ENCODE measurements at places on chromosomes 12 and 14.

DNA sequence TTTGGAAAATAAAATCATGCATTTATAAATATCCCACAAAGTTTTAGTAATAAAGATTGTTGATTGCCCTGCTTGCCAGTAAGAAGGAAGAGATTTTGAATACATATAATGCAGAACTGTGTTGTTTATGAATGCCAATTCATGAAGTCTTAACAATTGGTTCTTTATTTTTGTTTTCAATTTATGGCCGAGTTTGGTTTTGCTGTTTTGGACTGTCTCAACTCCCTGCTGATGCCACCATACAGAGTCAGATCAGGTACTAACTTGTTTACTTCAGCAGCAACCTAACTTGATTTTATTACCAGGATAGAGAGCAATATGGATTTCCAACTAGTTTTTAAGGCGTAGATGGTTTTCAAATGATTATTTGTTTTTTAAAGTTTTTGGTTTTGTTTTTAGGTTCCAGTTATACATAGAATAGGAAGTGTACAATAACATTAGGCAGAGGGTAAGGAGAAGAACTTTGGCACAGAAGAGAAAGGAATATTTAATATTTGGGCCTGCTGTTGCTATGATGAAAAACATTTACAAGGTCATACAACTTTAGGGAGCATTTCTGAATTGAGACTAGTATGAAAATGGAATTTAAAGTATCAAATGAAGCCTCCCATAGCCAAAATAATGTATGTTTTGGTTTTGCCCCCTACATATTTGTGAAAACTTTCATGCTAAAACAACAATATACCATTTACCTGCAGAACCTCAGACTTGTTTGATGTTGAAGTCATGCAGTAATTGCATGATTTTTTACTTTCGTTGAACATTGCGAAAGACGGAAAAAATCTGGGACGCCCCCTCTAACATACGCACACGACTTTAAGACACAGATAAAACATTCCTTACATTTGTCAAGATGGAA is 904 bp upstream of the FAM177A1 start:
- DNase-seq = no peak

DNA sequence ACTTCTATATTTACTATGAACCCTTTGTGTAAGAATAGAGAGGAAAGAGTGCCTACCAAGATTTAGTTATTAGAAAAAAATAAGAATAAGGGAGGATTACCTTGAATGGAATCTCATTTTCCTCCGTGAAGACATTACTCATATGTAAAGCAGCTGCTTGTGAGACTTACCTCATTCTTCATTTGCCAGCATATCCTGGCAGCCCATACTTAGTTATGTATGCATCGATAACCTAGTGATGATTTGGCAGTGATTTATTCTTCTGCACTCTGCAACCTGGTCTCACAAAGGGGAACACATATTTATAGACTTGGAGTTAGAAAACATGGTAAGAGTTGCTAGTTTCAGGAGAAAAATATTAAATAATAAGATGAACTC is 56.8 kb downstream of the LRFN5 start:
- no peak for DNase-seq

DNA sequence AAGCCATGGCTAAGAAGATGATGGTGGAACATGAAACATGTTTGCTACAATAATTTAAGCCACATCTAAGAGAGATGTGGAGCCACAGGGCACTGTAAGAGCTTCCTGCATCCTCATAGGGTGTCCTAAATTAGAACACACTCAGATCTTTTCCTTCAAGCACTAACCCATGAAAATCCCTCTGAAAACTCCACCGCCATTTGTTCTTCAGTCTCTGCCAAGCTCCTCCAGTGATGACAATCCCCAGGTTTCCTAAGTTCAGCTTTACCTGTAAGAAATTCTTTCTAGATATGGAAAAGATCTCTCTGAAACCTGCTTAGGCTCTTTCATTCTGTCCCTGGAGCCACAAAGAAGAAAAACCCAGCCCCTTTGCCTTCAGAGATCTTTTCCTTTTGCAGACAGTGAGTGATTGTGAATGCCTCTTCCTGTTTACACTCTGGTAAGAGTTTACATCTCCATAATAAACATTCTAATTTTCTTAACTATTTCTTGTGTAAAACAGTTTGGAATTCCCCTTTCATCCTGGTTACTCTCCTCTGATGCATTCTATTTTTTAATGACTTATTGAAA is 907.2 kb downstream of the VRK1 start:
- DNase-seq = no peak

DNA sequence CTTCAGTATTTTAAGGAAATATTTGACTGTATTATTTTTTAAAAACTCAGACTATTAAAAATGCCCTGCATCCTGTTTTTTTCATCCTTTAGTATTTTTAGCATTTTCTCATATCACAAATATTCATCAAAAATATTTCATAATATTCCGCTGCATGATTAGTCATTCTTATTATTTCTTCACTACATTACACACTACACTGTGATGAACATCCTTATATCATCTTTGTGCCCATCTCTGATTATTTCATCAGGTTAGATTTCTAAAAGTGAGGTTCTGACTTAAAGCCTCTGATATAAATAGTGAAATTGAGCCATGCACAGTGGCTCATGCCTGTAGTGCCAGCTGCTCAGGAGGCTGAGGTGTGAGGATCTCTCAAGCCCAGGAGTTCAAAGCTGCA is 8.1 kb downstream of the COCH start:
- DNase-seq = no peak

GRCh38 chr12:47983541-47984115 is 20.2 kb downstream of the TMEM106C start:
- DNase-seq = peak; percentile 27

DNA sequence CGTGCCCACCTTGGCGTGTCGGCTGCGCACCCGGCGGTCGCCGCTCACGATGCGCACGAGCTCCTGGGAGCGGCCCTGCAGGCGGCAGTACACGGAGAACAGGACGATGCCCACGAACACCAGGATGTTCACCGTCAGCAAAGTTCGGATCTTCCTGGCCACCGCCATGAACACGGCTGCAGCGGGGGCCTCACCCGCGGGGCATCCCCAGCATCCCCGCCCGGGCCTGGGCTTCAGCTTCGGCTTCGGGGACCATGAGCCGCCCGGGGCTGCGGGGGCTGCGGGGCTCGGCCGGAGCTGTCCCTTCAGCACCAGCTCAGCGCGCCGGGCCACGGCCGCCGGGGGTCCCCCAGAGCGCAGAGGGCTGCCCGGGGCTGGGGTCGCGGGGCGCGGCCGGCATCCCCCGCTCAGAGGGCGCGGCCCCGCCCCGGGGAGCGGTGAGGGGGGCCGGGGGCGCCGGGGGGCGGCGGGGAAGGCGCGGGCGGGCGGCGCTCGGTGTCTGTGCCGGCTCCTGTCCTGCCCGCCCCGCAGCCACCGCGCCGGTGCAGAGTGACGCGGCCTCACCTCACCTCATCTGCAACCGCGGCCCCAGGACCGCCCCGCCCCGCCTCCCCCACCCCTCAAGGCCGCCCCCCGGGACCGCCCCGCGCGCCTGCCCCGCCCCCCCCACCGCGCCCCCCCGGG is at the start of gene GALNT9:
GALNT9 (minus strand) TSS at position 554 of the 684 bp plus-strand sequence; CDS start at position 168, 386 bp downstream.
- DNase-seq = peak; percentile 38

GRCh38 chr12:67752226-67752732 is 103.7 kb downstream of the DYRK2 start:
- no peak for DNase-seq

GRCh38 chr14:105496831-105497591 is 6.0 kb downstream of the TEDC1 start:
- peak; percentile 31 for DNase-seq

- peak; percentile 57 for DNase-seq
Measured at GRCh38 chr14:61211476-61212255, 69.5 kb downstream of the TMEM30B start.

DNA sequence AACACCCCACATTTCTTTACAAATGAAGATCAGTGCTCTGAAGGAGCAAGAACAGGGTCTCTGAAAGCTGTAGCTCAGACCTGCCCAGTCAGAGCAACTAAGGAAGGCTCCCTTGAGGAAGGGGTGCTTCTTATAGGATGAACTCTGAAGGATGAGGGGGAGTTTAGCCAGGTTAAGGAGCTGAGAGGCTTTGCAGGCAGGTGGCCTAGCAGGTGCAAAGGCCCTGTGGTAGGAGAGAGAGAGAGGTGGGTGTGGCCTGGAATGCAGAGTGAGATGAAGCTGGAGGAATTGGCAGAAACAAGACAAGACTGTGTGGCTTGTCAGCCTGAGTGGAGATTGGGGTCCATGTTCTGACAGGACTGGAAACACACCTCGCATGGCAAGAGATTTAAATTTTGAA is 20.5 kb upstream of the FAM222A start:
- DNase-seq = no peak

DNA sequence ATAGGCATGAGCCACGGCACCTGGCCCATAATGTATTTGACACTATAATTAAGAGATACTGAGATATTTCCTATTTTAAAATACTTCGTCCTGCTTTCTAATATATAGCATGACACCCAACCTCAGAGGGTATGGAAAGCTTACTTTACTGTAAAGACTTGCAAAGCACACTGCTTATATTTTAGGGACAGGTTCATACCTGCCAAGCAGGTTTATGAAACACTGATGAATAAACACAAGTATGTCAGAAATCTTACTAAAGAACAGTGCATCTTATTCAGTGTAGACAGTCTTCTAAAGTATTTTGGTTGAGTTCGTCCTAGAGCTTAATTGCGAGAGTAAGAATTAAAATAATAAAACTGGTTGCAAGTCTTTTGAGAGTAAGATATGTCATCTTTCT is 65.4 kb downstream of the PPFIBP1 start:
- no peak for DNase-seq

- DNase-seq = no peak
Measured at GRCh38 chr14:74985028-74985310, 17.8 kb upstream of the EIF2B2 start.

- DNase-seq = no peak
Measured at GRCh38 chr14:76861574-76862255, 35.5 kb downstream of the LRRC74A start.

GRCh38 chr14:68695326-68695768 is 97.5 kb downstream of the ZFP36L1 start:
- peak; percentile 13 for DNase-seq

DNA sequence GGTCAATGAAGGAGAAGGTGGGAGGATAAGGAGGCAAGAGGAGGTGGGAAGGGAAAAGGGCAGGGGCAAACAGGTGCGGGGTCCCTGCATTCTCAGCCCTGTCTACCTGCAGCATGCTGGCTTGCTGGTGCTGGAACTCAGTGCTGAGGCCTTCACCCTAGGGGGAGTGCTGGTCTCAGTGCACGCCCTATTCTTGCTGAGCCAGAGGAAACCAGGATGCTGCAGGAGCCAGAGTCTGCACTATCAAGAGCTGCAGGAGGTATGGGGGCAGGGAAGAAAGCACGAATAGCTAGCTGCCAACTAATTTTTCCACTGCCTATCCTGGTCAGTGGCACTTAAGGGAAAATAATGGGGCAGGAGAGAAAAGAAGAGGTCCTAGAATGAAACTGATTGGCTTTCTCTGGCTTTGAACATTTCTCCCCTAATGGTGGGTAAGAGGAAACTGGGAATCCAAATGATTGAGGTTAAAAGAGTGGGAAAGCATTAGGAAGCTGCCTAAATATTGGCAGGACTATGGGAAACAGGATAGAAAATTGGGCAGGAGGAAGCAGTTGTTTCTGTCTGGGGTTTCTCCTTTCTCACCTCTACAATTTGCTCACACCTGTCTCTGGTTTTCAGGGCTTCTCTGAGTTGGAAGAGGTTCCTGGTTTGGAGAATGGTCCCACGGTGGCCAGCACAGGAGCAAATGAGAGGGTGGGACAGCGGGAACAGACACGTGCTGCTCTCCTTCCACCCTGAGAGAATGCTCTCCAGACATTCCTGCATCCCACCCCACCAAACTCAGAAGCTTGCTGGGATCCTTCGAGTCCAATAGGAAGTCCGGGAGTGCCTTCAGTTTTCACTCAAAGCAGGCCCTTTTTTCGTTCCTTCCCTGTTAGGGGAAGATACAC is 1.9 kb downstream of the TMEM253 start:
- DNase-seq = no peak

DNA sequence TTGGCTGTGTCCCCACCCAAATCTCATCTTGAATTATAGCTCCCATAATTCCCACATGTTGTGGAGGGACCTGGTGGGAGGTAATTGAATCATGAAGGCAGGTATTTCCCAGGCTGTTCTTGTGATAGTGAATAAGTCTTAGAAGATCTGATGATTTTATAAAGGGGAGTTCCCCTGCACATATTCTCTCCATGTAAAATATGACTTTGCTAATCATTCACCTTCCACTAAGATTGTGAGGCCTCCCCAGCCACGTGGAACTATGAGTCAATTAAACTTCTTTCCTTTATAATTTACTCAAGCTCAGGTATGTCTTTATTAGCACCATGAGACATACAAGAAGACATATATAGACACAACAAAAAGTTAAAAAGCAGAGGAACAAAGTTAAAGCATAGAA is 120.0 kb downstream of the CPNE8 start:
- no peak for DNase-seq

DNA sequence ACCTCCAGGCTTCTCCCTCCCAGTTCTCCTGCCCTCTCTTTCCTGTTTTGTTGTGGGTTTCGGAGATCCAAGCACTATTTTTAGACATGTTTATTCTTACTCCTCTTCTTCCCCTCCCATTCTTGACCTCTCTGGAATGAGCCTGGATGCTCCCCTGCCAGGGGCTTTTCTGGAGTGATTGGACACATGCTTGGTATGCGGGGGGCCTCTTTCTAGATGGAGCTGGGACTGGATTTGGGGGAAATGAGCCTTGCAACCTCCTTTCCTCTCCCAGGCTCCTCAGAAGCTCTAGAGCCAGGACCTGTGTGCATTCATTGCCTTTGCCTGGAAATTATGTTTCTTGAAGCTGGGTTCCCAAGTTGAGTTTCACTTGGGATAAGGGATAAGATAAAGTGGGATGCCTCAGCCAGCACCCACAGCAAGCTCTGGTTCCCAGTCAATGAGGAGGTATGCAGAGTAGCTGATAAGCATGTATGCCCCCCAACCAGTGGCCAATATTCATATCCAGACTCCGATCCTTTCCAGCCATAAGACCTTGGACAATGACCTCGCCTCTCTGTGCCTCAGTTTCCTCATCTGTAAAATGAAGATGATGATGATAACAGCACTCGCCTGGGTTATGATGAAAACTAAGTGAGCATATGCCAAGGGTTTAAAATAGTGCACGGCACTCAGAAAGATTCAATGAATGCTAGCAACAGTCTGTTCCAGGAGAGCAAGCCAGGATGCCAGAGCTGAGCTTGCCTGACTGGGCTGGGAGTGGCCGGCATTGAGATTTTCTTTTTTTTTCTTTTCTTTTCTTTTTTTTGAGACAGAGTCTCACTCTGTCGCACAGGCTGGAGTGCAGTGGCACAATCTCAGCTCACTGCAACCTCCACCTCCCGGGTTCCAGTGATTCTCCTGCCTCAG is 97.8 kb downstream of the SCARB1 start:
- DNase-seq = no peak

- no peak for DNase-seq
Measured at GRCh38 chr12:108400481-108400880, 61.4 kb upstream of the CMKLR1 start.

- no peak for DNase-seq
Measured at GRCh38 chr14:104598039-104598909, 6.3 kb downstream of the TMEM179 start.

GRCh38 chr12:105820429-105821125 is 318.2 kb downstream of the NUAK1 start:
- DNase-seq = no peak

- no peak for DNase-seq
Measured at GRCh38 chr12:51686727-51687126, 95.7 kb downstream of the SCN8A start.

All from right hindlimb (tissue), 1 donor.